Vagina (tissue), 2 donors: ENCODE measurements at places on chromosomes 12 and 14. TPM values are rescaled to one million over a fixed set of nuclear protein-coding genes. Genes with fewer than 3 reads are reported as not detected.

LUM gene
- total RNA-seq, result 72.9 TPM

DNA sequence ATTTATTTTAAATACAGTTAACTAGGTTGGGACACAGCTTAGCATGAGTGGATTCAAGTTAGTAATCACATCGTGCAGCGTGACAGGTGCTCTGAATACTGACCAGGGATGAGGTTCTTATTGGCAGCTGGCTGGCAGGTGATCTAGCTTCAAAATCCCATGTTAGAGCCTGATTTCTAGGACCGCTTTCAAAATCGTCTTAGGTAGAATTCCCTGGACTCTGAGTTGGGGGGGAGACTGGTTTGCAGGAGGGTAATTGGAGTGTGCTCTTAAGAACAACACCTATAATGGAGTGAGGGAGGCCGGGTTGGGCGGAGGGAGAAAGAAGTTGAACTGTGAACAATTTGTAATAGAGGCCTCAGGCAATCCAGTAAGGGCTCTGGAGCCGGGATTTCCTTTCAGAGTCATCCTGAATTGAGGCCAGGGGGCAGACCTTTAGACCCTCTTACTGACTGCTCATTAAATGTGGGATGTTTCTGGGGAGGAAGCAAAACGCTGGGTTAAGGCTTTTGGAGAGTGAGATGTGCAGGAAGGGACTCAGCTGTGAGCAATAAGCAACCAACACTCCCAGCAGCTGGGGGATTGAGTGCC lies 874 bp upstream of the YARS2 start:
- no peak for DNase-seq

- DNase-seq, result no peak
Measured at GRCh38 chr14:101167428-101167827, 263.9 kb upstream of the RTL1 start.

- no peak for DNase-seq
Measured at GRCh38 chr14:28782301-28782700, 15.7 kb downstream of the FOXG1 start.

DNA sequence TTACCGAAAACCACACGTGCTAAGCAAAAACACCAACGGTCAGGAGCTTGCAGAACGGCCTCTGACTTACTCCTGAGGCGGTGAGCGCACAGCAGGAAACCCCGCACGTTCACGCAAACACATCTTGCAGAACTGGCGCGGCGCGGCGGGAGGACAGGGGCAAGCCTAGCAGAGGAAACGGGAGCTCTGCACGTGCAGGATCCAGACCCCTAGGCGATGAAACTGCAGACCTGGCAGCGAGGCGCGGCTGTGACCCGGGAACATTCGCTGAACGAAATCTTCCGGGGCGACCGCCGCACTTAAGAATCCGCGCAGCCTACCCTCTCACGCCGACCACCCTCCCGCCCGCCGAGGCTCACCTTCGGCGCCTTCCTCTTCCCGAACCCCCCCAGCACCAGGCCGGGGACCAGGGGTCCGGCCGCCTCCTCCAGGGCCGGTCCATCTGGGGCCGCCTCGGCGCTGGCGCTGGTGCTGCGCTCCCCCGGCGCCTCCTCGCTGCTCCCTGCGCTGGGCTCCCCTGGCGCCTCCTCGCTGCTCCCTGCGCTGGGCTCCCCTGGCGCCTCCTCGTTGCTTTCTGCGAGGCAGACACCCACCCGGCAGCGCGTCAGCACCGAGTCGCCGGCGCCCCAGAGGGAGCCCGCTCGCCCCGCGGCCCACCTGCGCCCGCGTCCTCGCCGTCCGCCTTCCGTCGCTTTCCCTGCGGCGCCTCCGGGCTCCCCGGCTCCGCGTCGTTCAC lies 615 bp downstream of the DDX51 start:
- DNase-seq, result no peak

DNA sequence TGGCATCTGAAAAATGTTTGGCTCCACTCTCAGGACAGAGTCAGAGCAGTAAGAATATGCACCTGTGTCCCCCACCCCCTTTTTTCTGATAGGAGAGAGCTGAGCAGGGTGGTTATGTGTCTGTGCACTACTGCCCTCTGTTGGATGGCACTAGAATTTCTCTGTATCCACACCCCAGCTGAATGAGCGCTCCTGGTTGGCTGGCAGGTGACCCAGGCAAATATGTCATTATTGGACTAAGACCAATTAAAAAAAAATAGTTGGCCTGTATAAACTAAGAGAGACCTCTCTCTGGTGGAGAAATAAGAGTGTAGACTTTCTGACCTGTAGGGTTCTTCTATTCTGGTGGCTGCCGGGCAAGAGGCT lies 107.0 kb downstream of the PTCSC3 start:
- DNase-seq, result no peak
